ENCODE measurements at places on chromosomes 16 and 17. TPM values are rescaled to one million over a fixed set of nuclear protein-coding genes. Genes with fewer than 3 reads are reported as not detected.
A peak's percentile ranks its signal among the peaks of the same experiment; 100 is the strongest.

Gene CORO1A
- 926 TPM for total RNA-seq

Gene AOC2
- 3.5 TPM for total RNA-seq

GRCh38 chr16:3095869-3096268 lies 3.2 kb downstream of the ZSCAN10 start:
- no peaks in the 10 kb centered on the region for H3K36me3 ChIP-seq
- peak overlapping the region; percentile 61 for H3K27ac ChIP-seq
- peak; percentile 86 for DNase-seq
- no peak overlapping the region for H3K4me3 ChIP-seq
- H3K27me3 ChIP-seq = no peaks in the 10 kb centered on the region
- H3K4me1 ChIP-seq = peaks cover 38% of the 10 kb centered on the region

DNA sequence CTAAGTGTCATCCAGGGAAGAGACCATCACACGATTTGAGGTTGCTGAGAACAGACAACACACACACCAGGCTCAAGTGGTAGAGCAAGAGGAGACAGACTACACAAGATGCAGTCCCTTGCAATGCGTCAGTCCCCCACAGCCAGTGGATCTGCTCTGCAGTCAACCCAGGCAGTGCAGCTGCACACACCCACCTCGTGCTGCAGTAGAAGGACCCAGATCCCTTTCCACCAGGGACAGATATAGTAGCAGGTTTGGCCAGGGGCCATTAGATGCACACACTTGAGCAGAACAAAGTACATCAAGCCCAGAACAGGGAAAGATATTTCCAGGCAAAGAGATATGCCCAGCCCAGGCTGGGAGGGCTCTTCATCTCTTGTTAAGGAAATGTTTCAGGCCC lies 112.9 kb downstream of the GRIN2A start:
- H3K36me3 ChIP-seq = no peaks in the 10 kb centered on the region
- H3K4me1 ChIP-seq = no peaks in the 10 kb centered on the region
- DNase-seq = no peak

DNA sequence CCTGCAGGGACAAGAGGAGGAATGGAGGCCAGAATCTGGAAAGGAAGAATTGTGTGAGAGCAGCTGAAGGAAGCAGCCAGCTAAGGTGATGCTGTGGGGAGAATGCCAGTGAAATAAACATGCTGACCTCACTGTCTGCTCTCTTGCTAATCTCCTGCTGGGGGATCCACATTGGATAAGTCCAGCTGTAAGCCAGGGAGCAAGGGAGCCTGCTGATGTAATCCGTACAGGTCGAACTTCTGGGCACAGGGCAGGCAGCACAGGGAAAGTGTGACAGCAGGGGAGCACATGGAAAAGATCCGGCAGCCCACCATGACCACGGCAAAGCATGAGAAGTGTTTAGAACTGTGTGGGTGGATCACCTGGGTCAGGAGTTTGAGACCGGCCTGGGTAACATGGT lies 7.5 kb upstream of the XPO6 start:
- H3K36me3 ChIP-seq = no peaks in the 10 kb centered on the region
- no peak overlapping the region for H3K27ac ChIP-seq
- DNase-seq = no peak
- no peaks in the 10 kb centered on the region for H3K4me1 ChIP-seq
- no peak overlapping the region for H3K4me3 ChIP-seq

DNA sequence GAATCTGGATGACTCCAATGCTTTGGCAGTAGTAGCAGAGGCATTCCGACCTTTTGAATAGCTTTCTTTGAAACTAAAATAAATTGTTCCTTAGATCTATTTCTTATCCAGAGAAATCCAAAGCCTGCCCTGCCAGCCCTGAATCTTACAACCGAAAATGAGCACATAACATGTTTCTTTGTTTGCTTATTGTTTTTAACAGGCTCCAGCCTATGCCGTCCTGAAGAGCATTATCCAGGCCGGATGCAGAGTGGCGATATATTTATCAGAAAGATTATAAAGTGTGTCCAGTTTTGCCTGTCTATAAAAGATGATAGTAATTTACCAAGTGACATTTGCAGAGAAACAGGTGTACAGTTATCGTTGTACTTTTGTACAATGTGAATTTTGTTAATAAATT lies 10.5 kb downstream of the COQ7 start:
- no peaks in the 10 kb centered on the region for H3K4me1 ChIP-seq
- peaks cover 15% of the 10 kb centered on the region for H3K36me3 ChIP-seq
- no peak overlapping the region for H3K27ac ChIP-seq
- H3K27me3 ChIP-seq = no peaks in the 10 kb centered on the region

DNA sequence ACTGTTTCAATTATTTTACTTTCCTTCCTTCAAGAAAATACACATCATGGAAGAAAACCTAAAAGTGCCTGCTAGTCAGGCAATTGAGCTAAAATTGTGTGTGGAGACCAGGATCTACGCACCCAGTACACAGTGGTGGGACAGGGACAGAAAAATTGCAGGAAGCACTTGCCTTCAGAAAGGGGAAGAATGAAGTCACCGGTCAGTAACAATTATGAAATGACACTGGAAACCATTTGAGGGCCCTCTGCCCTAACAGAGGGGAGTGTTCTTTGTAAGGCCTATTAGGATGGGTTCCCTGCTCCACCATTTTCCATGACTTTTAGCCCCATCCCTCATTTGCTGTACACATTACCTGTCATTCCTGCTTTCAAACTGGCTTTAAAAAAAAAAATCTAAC lies 4.5 kb upstream of the PHAF1 start:
- H3K4me1 ChIP-seq = peaks cover 9% of the 10 kb centered on the region
- DNase-seq = no peak
- no peak overlapping the region for H3K27ac ChIP-seq
- no peaks in the 10 kb centered on the region for H3K27me3 ChIP-seq
- H3K36me3 ChIP-seq = peaks cover 5% of the 10 kb centered on the region
- H3K4me3 ChIP-seq = no peak overlapping the region

All from natural killer cell (primary cell).